ENCODE measurements at places on chromosomes 11 and 22.

DNA sequence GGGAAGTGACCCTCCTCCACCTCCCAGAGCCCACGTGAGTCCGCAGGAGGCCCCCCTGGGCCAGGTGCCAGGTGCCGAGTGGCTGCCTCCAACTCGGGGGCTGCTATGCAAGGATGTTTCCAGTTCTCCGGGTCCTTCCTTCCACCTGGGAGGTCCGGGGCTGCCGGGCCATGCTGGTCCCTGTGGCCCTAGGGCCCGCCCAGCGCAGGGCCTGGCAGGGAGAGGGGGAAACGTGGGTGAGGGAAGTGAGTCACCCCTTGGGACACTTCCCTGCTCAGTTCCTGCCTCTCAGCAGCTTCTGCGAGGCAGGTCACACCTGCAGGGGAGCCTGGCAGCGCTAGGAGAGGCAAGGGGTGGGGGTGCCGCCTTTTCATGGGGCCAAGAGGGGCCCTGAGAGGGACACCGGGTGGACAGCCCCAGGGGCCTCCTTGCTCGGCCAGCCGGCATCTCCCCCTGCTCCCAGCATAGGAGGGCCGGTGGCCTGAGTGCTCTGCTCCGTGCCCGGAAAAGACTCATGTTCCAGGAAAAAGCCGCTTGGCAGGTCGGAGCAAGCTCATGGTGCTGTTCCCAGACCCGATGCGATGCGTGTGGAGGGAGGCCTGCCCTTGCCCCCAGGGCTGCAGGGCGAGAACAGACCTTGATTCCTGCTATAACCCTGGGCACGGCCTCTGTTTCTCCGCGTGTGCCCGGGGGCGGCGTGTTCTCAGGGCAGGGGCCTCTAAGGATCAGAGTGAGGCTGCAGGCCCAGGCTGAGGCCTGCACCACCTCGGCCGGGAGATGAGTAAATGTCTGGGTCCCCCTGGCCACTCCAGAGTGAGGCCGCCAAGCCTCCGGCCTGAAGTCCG, 30.3 kb upstream of the WNT7B start:
- DNase-seq = no peak

DNA sequence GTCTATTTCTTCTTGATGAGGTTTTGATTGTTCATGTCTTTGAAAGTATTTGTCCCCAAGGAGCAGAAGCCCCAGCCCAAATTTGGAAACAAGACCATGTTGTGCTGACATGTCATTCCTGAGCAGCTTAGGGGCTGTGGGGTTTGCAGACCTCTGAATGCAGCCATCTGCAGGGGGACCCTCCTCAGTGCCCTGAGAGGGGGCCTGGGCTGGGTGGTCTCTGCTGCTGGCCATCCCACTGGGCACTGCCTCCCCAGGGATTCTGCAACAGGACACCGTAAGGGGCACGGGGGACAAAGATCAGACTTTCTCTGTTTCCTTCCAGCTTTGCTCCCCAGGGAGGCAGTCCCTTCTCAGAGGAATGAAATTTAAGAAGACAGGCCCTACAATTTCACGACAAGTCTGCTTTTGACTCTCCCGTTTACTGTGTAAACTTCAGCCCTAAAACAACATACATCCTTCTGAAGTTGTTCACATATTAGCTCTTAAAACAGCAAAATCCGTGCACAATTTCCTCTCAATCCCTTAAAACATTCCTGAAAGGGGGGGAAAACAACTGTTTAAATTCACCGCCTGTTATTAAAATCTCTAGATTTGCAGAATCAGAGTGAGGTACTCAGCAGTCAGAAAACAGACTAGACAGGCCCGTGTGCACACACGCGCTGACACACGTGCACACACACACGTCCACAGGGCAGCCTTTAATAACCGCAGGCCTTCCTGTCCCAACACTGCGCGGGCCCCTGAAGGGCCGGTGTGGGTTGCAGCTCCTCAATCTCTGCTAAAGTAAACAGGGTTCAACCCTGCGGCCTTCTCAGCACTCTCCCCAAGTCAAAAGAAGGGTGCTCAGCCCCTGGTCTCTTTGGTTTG, 109.8 kb downstream of the KCNQ1 start:
- no peak for DNase-seq

DNA sequence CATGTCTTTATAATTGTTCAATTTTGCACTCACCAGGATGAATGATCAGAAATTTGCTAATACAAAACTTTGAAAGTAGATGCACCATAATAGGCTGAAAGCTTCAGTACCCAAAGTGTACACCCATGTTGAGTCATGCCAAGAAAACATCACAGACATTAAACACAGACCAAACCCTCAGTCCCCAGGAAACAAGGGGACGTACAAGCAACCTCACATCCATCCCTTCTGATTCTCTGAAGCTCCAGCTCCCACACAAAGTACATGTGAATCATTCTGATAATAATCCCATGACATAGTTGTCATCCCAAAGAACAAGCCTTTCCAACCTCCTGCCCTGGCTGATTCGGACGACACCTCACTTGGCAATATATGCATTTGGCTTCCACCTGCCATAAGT, 183.8 kb downstream of the SNX19 start:
- no peak for DNase-seq

GRCh38 chr11:76660533-76661305, 9.8 kb downstream of the LRRC32 start:
- DNase-seq = no peak

GRCh38 chr22:42645938-42646568, 3.1 kb downstream of the CYB5R3 start:
- no peak for DNase-seq

DNA sequence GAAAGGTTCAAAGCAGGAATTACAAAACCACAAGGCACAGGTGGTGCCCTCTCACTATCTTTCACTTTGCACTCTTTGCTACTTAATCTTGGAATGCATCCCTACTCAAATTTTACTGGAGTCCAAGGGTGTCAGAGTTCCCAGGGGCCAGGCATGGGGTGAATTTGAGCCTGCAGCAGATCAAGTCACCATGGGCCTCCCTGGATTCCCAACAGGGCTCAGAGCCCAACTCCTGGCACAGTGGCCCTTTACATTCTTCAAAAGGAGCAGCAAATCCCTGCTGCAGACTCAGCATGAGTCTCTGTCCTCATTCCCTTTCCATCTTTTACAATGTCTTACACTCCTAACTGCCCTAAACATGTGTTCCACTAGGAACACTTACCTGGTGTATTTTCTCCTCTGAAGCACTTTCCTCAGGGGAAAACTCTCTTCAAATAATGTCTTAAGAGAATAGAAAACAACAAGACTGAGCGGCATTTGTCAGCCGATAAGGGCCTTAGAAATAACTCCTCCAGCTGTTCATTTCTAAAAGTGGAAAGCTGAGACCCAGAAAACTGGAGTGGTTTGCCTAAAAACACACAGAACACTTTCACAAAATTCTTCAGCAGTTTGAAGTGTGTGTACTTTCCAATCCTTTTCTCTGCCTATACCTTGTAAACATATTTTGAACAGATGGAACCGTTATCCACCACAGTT, 596.0 kb downstream of the INSC start:
- no peak for DNase-seq

GRCh38 chr11:66285250-66285947, 3.5 kb downstream of the YIF1A start:
- DNase-seq = no peak

GRCh38 chr11:73660497-73661034, 14.2 kb downstream of the PLEKHB1 start:
- no peak for DNase-seq

GRCh38 chr22:44407987-44408828, 89.8 kb downstream of the RTL6 start:
- no peak for DNase-seq

DNA sequence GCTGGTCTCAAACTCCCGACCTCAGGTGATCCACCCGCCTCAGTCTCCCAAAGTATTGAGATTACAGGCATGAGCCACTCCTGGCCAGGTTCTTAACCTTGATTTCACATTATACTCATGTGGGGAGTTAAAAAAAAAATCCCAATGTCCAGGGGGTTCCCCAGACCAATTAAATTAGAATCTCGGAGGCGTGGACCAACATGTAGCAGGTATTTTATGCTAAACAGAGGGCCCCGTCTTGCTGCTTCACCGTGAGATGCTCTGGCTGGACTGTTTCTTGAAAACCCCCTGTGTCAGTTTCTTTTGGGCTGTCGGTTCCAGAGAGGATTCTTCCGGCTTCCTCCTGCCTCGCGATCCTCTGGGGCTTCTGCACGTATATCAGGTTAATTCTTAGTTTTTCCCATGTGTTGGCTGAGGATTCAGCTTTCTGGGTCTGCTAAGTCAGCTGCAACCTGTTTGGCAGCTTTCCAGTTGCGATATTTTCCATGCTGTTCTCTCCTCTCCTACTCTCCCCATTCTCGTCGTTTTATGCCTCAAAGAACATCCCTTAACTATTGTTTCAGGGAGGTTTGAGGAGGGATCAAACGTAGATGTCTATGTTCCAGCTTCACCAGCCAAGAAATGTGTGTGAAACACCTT, 50.6 kb upstream of the ACCSL start:
- no peak for DNase-seq

GRCh38 chr22:25677631-25678030, 64.4 kb upstream of the MYO18B start:
- no peak for DNase-seq

DNA sequence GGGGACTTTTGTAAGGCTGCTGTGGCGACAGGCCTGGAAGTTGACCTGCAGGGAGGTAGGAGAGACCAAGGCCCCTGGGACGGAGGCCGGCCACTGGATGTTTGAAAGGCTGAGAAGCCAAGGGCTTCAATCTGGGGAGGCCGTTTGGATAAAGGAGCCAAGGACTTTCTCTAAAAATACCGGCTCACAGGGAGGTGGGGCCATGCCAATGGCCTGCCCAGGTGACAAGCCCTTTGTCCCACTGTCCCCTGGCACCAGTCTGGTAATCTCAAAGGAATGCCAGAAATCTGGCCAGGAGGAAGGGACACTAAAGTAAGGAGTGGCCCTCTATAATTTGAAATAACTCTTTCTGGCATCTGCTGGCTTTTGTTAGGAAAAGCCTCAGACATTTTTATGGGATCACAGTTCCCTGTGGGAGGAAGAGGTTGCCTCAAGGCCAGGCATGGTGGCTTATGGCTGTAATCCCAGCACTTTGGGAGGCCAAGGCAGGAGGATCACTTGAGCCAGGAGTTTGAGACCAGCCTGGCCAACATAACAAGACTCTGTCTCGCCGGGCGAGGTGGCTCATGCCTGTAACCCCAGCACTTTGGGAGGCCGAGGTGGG, 1.9 kb upstream of the CHKA start:
- DNase-seq = no peak

DNA sequence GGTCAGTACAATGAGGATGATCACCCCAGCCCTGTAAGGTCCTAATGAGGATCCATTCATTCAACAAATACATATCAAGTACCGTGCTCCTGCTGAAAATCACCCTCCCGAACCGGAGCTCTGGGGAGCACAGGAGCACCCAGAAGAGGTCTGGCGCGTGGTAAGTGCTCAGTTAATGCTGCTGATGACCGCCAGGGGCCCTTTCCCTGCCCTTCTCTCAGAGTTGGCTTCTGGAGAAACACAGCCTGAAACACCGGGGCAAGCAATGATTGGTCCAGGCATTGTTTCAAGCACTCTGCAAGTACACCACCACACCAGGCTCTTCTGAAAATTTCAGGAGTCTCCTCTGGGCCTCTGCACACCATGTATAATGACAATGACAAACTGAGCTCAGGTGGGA, 3.8 kb upstream of the CCDC86 start:
- no peak for DNase-seq

- no peak for DNase-seq
Measured at GRCh38 chr22:46224044-46224897, 25.8 kb downstream of the CDPF1 start.

DNA sequence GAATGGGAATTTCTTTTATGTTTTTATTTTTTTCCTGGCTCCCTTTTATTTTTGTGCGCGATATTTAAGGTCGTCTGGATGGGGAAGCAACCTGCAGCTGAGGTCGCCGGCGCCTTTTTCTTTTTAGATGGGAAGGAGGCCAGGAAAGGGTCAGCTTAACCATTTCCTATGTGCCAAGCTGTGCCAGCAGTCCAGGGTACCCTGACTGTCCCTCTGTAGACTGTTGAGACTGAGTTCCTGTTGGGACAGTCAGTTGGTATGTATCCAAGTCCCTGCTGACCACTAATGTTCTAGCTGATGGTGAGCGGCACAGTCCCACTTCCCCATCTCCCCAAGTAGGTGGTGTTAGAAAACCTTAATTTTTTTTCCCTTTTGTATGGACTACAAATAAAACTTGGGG, 10.5 kb downstream of the RBM14 start:
- DNase-seq = no peak

DNA sequence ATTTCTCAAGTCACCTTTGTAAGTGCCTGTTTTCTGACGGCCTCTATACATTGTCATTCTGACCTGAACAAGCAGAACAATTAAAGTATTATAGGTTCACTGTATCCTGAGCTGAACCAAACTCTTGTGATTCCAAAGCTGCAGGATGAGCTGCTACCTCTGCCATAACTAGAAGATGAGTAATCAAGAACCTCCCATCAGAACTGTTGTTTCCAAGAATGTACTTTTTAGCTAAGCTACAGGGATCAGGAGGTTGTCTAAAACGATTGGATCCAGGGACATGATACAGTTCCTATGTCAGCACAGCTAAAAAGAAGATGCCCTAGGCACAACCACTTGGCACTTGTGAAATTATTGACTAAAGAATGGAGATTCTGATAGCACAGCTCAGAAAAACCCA, 288.4 kb upstream of the CCDC90B start:
- DNase-seq = no peak

GRCh38 chr11:1085440-1086170, 10.9 kb downstream of the MUC2 start:
- DNase-seq = no peak

GRCh38 chr11:128456566-128457268, 130.6 kb downstream of the ETS1 start:
- DNase-seq = no peak

- no peak for DNase-seq
Measured at GRCh38 chr11:128235426-128235825, 351.9 kb downstream of the ETS1 start.

DNA sequence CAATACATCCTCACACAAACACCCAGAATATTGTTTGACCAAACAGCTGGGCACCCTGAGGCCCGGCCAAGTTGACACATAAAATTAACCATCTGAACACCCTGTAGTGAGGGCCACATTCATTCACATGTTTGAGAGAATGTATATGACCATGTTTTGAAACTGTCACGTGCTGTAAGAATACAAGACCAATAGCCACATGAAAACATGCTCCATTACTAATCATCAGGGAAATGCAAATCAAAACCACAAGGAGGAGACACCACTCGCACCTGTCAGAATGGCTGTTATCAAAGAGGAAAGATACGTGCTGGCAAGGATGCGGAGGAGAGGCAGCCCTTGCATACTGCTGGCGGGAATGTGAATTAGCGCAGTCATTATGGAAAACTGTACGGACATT, 38.3 kb upstream of the IGSF9B start:
- DNase-seq = no peak

GRCh38 chr11:112320668-112321067, 60.0 kb upstream of the PLET1 start:
- DNase-seq = no peak
